ENCODE measurements at places on chromosomes 5 and 9.

- DNase-seq: no peak
Measured at GRCh38 chr9:124875501-124875900, 13.6 kb downstream of the ARPC5L start.

DNA sequence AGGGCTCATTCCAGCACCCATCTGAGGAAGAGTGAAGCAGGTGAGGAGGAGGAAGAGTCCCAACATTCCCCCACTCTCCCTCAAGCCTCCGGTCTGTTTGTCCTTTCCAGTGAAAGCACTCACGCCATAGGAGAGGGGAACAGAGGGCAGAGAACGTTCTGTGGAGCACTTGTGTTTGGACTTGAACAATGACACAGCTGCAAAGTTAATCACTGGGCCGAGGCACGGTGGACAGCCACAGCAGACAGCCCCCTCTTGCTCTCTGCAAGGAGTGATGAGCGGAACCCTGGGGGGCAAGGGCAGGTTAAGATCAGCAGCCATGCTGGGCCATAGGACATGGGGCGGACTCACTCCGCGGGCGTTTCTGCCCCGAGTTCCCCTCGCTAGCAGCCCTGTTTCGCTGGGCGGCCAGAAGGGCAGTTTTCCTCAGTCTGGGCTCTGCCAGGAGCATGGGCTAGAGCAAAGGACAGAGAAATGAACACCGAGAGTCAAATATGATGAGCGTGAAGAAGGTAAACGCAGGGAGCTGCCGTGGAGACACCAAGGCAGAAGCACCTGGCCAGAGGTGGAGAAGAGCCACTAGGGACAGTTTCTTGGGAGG, 185.7 kb downstream of the GAPVD1 start:
- DNase-seq: no peak

DNA sequence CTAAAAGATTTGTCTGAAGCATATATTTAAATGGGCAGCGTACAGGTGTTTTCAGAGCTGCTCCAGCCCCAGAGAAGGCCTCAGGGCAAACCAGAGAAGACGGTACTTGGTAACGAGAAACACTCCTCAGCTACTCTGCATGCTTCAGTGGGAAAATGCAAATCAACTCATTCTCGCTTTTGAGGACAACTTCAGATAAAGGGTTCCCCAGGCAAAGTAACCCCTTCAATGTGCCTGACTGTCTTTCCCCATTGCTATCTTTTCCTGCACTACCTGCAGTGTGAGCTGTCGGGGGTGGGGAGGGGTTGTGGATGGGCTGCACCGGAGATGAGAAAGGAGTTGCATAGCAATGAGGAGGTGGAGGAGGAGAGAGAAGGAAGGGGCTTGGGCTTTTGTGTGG, 339.7 kb upstream of the CLINT1 start:
- DNase-seq: no peak

DNA sequence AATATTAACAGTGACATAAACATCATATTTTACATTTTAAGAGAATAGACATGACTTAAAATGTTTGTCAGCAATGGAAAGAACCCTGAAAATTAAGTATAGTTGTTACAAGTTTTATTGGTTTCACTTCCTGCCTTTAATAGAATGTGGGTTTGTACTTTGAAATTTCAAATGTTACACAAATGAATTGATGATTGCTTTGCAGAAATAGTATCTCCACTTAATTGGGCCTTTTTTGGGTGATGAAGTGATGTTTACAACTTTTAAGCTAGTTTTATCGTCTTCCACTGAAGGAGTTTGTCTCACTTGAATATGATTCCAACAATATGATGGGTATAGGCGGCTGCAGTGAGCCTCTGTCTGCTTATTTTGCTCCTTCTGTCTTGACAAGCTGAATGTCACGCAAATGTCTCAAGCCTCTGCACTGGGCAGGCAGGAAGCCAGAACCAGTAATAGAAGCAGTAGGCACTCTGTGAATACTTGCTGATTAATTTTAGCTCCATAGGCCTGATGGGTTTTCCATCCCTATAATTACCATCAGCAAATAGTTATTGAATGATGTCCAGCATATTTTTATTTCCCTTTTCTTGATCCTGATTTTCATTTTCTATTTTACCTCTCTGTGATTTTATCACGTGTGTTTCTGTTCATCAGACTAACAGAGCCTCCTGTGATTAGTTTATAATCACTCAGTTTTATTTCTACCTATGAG, 10.6 kb upstream of the NR3C1 start:
- no peak for DNase-seq

DNA sequence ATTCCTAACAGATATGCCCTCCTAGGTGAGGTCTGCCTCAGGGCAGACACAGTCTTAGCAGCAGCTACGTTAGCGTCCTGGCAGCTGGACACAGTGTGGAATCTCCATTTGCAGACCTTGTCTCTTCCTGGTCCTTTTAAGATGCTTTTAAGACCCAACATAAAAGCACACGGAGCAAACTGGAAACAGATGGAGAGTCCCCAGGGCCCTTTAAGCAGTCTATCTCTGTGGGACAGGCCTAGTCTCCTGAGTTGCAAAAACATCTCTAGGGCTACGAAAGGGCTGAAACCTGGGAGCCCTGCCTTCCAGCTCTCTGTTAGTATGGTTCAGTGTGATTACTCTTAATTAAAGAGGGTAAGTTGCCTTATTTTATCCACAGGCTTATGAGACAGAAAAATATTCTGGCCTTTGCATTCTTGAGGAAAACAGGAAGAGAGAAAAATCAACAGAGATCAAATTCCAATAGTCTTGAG, 66.0 kb upstream of the GNA14 start:
- no peak for DNase-seq

DNA sequence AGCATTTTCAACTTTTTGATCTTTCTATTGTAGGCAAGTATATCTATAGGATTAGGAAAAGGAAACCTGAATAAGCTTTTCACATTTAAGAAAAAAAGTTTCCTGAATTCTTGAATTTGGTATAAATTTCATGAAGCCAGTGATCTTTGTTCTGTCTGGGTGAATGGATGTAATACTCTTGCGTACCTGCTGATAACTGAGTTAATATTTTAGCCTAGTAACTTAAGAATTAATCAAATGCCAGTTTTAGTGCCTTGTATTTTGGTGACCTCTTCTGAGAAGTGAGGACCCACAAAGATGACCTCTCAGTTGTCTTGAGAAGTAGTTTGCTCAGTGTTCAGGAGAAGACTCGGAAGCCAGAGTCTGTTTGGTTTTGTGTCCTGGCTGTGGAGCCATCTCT, 77.9 kb downstream of the UHRF2 start:
- no peak for DNase-seq

- peak; percentile 79 for DNase-seq
Measured at GRCh38 chr5:132419502-132420468, 50.3 kb downstream of the SLC22A5 start.

GRCh38 chr5:146644831-146645230, 128.8 kb upstream of the GPR151 start:
- no peak for DNase-seq

- DNase-seq: no peak
Measured at GRCh38 chr5:170499621-170500020, 4.2 kb upstream of the KCNIP1 start.

GRCh38 chr9:70950270-70950669, 171.2 kb downstream of the TRPM3 start:
- no peak for DNase-seq

- peak; percentile 3 for DNase-seq
Measured at GRCh38 chr5:141121985-141122384, 367 bp downstream of the PCDHB4 start.

- no peak for DNase-seq
Measured at GRCh38 chr9:136522314-136523237, 23.3 kb downstream of the NOTCH1 start.

DNA sequence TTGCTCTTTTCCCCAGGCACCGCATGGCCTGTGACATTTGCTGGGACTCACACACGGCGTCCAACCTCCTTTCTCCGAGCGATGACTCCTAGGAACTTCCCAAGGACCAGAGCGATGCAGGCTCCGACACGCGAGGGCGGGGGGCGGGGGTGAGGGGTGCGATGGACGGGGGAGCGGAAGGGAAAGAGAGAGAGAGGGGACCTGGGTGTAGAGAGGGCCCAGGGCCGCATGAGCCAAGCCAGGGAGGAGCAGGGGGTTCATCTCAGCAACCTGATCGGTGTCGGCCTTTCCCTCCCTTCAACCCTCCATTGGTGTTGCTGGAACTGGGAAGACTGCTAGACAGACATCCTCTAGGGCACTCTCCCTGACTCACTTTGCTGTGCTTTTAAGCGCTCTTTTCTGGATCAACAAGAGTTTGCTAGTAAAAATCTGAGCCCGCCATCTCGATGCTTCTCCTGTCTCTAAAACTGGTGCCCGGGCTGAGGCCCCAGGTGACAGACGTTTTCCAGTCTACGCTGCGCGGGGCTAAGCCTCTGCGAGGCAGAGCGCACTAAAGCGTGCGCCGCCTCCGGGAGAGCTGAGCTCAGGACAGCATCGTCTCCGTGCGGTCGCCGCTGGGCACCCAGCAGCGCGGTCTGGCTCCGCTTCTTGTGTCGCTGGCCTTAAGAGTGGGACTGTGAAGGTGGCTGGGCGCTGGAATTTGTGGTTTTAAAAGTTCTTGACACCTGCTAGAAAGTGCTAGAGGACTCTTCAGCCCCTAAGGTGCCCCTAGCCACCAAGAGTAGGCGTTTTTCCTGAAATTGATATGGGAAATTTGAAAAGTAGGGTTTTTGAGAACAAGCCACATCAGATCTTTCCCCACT, 1.0 kb upstream of the TSLP start:
- no peak for DNase-seq

- DNase-seq: no peak
Measured at GRCh38 chr9:28001096-28001495, 427.8 kb upstream of the C9orf72 start.

DNA sequence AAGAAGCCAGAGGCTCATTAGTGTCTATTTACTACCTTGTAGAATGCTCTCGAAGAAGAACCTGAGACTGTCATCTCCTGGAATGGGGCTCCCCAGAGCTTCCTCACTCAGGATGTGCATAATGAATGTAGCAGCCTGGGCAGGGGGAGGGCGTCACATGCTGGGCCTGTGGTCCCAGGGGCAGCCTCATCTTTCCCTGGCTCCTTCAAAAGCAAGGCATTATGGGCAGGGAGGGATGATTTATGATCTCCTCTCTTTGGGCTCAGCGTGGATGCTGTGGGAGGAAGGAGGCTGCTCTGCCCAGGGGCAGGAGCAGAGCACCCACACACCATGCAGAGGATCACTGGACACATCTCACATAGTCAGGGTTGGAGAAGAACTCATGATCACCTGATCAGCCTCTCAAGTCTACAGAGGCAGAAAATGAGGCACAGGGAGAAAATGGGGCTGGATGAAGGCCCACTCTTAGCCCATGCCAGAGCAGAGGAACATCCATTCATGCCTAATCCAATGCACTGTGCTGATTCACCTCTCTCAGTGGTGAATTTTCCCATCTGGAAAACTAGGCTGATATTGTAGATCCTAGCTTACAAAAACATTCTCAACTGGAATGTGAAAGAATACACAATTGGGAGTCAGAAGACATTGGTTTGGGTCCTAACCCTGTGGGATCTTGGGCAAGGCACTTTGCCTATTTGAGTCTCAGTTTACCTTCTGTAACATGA, 173.7 kb downstream of the CARTPT start:
- DNase-seq: no peak

GRCh38 chr5:79181419-79182022, 54.4 kb upstream of the JMY start:
- no peak for DNase-seq

DNA sequence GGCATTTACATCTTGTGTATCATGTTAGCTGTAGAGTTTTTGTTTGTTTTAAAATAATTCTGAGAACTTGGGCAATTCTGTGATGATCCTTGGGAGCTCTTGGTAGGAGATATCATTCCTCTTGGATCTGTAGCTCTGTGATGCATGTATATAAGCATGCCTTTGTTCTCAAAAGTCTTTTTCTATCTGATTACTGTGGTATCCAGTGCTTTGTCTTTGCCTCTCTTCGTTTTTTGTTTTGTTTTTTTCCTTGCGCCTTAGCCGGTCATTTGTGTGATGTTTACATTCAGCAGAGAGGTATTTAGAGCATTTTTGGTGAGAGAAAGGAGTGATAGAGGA, 110.0 kb downstream of the PAM start:
- DNase-seq: no peak

DNA sequence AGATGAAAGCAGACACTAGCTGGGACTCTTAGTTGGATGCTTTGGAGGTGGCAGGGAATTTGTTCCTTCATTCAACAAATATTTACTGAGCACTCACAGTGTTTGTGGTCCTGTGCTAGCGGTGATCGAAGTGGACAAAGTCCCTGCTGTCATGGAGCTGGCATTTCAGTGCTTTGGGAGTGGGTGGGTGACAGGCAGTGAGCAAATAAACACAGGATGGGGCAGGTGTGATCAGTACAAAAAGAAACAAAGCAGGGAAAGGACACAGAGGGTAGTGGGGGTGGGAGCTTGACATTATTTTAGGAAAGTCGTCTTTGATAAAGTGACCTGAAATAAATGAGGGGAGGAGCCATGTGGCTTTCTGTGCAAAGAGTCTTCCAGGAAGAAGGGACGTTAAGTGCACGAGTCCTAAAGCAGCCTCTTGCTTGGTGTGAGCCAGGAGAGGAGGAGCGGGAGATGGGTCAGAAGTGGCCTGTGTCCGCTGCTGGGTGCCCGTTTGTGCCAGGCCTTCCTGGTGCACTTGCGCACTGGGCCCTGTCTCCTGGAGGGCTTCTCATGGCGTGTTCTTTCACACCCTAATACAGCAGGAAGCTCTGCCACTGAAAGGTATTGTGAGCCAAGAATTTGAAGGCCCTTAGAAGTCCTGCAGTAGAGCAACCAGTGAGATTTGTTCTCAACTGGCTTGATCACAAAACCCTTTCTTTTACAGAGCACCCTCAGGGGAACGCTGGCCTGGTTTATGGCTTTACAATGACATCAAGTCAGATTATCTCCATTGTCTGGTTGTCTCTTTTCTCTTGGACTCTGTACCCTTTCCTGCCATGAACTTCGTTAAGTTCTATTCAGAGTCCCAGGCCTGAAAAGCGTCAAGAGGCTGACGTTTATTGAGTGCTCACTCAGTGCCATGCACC, 14.8 kb downstream of the NDST1 start:
- DNase-seq: peak; percentile 41

GRCh38 chr9:99140685-99141314, 35.9 kb downstream of the TGFBR1 start:
- DNase-seq: peak; percentile 56

DNA sequence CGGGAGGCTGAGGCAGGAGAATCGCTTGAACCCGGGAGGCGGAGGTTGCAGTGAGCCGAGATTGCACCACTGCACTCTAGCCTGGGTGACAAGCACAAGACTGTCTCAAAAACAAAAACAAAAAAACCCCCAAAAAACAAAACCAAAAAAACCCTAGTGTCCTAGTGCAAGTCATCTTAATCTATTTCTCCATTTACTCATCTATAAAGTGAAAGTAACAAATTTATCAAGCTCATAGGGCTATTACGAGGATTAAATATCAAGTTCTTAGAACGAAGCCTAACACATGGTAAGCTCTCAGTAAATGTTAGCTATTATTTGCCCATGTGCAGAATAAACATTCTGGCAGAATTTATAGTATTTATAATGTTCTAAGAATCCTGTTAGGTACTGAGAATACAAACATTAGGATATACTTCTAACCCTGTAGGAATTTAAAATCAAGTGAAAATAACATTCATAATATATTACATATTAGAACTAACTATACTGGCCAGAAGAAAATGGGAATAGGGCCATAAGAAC, 45.0 kb downstream of the GOLPH3 start:
- DNase-seq: no peak

- no peak for DNase-seq
Measured at GRCh38 chr5:51468196-51468595, 84.9 kb downstream of the ISL1 start.

Measured in midbrain (tissue), 1 donor.